ENCODE measurements at places on chromosomes 1 and 21.

DNA sequence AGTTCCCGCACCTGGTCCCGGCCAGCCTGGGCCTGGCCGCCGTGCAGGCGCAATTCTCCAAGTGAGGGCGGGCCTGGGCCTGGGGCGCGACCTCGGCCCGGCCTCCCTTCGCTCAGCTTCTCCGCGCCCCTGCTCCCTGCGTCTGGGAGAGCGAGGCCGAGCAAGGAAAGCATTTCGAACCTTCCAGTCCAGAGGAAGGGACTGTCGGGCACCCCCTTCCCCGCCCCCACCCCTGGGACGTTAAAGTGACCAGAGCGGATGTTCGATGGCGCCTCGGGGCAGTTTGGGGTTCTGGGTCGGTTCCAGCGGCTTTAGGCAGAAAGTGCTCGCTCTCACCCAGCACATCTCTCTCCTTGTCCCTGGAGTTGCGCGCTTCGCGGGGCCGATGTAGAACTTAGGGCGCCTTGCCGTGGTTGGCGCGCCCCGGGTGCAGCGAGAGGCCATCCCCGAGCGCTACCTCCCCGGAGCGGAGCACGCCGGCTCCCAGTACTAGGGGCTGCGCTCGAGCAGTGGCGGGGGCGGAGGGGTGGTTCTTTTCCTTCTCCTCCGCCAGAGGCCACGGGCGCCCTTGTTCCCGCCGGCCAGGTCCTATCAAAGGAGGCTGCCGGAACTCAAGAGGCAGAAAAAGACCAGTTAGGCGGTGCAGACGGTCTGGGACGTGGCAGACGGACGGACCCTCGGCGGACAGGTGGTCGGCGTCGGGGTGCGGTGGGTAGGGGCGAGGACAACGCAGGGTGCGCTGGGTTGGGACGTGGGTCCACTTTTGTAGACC is 1.2 kb downstream of the OLIG1 start:
- H3K36me3 ChIP-seq, result no peaks in the 10 kb centered on the region
- peaks cover 6% of the 10 kb centered on the region for H3K4me1 ChIP-seq
- no peak for DNase-seq

DNA sequence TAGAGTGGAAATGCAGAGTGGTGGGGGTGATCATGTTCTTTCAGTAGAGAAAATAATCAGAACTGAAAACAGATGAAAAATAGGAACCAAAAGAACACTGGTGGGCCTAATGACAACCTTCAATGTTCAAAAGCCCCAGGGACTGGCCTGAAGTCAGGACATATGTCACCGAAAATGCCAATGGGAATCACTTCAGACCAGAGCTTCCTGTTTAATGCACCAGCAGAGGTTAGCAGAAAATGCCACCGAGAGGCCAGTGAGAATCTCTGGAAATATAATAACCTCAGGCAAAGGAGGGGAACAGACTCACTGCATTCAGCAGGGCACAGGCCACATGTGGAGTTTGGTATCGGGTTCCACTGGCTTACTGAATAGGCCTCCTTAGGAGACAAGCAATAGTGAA is 15.9 kb upstream of the CD58 start:
- H3K27ac ChIP-seq, result no peak overlapping the region
- no peak overlapping the region for H3K4me3 ChIP-seq
- H3K36me3 ChIP-seq, result no peaks in the 10 kb centered on the region
- DNase-seq, result no peak

- H3K4me3 ChIP-seq, result no peak overlapping the region
- H3K27ac ChIP-seq, result no peak overlapping the region
- H3K27me3 ChIP-seq, result no peaks in the 10 kb centered on the region
- no peak for DNase-seq
- H3K36me3 ChIP-seq, result peaks cover 29% of the 10 kb centered on the region
Measured at GRCh38 chr1:246629976-246630375, 63.7 kb downstream of the CNST start.

DNA sequence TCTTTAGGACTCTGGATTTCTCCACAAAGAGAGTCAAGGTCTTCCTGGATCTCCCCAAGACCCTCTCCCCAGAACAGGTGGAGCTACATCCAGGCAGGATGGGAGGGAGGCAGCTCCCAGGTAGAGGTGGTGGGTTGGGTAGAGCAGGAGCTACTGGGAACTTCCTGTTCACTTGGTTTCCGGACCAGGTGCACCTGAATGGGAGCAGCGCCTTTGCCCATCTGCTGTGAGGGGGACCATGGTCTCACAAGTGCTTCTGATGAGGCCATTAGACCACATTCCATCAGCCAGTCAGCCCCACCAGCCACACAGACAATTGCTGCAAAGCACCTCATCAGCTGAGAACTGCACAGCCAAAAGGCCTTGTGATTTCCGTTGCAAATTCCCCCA is 188.8 kb downstream of the MATN1 start:
- no peak for DNase-seq
- no peak overlapping the region for H3K4me3 ChIP-seq
- H3K27me3 ChIP-seq, result peaks cover 5% of the 10 kb centered on the region

DNA sequence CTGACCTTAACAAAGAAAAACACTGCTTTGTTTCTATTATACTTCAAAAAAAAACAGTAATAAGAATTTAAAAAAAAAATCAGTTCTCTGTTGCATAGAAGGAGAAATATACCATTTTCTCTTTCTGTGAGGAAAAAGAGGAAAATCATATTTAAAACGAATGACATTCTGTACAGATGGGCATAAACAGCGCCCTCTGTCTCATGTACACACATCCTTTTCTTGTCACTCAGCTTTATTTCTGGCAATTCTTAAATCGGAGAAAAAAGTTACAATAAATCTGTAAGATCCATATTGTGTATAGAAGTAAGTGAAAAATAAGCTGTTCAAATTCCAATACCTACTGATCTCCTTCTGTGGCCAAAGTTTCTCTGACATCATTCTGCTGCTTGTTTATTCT is 245.4 kb downstream of the SMYD3 start:
- H3K36me3 ChIP-seq, result no peaks in the 10 kb centered on the region
- H3K27me3 ChIP-seq, result no peaks in the 10 kb centered on the region
- H3K27ac ChIP-seq, result no peak overlapping the region
- no peak overlapping the region for H3K4me3 ChIP-seq
- no peak for DNase-seq

DNA sequence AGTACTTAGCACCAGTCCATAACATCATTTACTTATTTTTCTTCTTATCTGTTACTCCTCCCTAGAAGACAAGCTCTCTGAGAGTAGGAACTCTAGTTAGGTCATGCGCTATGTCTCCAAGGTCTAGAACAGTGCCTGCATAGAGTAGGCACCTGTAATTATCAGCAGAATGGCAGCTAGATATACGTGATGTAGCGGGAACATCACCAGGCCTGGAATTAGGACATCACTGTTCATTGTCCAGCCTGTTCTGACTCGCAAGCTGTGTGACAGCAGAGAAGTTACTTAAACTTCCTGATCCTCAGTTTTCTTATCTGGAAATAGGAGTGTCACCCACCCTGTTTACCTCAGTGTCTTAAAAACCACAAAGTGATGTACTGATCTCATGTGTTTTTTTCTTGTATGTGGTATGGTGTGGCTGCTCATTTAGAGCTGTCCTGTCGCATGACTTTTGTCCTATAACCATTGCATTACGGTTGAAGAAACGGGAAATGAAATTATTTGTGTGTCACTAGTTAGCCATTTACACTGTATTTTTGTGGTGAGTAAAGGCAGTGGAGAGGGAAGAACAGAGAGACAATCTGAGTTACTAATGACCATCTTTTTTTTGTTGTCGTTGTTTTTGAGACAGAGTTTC is 37.1 kb upstream of the EXO1 start:
- DNase-seq, result no peak
- H3K27ac ChIP-seq, result no peak overlapping the region
- H3K27me3 ChIP-seq, result no peaks in the 10 kb centered on the region
- H3K4me3 ChIP-seq, result no peak overlapping the region

DNA sequence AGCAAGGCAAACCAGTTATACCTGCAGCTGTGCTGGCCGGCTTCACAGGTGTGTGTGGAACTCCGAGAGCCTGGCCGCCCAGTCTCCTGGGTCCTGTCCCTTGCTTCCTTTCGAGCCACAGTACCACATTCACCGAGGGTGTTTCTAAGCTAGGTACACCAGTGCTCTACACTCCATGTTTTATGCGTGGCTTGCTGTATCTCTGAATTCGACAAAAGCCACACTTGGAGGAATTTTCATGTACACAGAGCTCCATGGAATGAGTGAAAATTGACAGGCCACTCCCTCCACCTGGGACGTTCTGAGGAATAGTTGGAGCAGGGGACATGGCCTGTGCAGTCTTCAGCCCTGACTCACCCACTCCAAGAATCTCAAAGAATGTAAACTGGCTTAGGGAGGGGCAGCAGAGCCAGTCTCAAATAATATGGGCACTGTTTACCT is 14.0 kb downstream of the ETS2 start:
- no peak for DNase-seq
- H3K4me3 ChIP-seq, result no peak overlapping the region
- H3K4me1 ChIP-seq, result peaks cover 2% of the 10 kb centered on the region

GRCh38 chr1:152481869-152482664 is 28.5 kb upstream of the LCE5A start:
- H3K36me3 ChIP-seq, result no peaks in the 10 kb centered on the region
- peaks cover 6% of the 10 kb centered on the region for H3K4me1 ChIP-seq
- DNase-seq, result no peak
- H3K27ac ChIP-seq, result no peak overlapping the region
- H3K4me3 ChIP-seq, result no peak overlapping the region

- peaks cover 4% of the 10 kb centered on the region for H3K27me3 ChIP-seq
- H3K4me1 ChIP-seq, result no peaks in the 10 kb centered on the region
- H3K36me3 ChIP-seq, result peaks cover 3% of the 10 kb centered on the region
- no peak overlapping the region for H3K4me3 ChIP-seq
- no peak overlapping the region for H3K27ac ChIP-seq
Measured at GRCh38 chr1:92240034-92240433, 22.3 kb downstream of the C1orf146 start.

- no peak overlapping the region for H3K27ac ChIP-seq
- H3K4me3 ChIP-seq, result no peak overlapping the region
- H3K36me3 ChIP-seq, result no peaks in the 10 kb centered on the region
Measured at GRCh38 chr21:32468681-32469111, 56.2 kb downstream of the EVA1C start.

- no peaks in the 10 kb centered on the region for H3K27me3 ChIP-seq
- no peak for DNase-seq
- H3K4me3 ChIP-seq, result no peak overlapping the region
- peaks cover 28% of the 10 kb centered on the region for H3K4me1 ChIP-seq
- H3K36me3 ChIP-seq, result peaks cover 4% of the 10 kb centered on the region
- peak overlapping the region; percentile 26 for H3K27ac ChIP-seq
Measured at GRCh38 chr1:54312796-54313316, 93.3 kb downstream of the SSBP3 start.

GRCh38 chr1:167344615-167345385 is 124.1 kb downstream of the POU2F1 start:
- no peaks in the 10 kb centered on the region for H3K27me3 ChIP-seq
- no peak overlapping the region for H3K4me3 ChIP-seq
- peaks cover 4% of the 10 kb centered on the region for H3K4me1 ChIP-seq
- no peaks in the 10 kb centered on the region for H3K36me3 ChIP-seq
- no peak overlapping the region for H3K27ac ChIP-seq
- DNase-seq, result no peak

DNA sequence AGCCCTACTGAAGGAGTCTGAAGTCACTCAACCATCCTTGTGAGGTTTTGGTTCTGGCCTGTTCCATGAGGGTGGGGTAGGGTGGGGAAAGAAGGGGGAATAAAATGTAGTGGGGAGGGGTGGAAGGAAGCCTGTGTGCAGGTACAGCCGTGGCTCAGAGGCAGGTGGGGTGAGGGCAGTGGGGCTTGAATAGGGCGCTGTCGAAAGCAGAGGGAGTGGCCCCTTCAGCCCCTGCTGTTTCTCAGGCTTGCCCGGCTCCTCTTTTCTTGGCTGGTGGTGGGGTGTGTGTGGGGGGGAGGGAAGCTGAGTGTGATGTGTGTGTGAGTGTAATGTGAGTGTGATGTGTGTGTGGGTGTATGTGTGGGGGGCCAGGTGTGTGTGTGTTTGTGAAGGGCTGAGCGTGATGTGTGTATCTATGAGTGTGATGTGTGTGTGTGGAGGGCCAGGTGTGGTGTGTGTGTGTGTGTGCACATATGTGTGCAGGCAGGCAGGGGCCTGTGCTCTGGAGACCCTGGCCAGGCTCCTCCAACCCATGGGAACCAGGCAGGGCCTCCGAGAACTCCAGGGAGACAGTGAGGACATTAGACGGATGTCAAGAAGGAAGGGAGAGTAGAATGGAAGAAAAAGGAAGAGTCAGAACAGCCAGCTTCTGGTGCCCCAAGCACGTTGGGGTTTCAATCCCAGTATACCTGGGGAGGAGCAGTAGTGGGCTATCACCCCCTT is 9.0 kb downstream of the SOX13 start:
- H3K4me1 ChIP-seq, result peaks cover 1% of the 10 kb centered on the region
- peaks cover 15% of the 10 kb centered on the region for H3K27me3 ChIP-seq
- H3K27ac ChIP-seq, result no peak overlapping the region
- no peaks in the 10 kb centered on the region for H3K36me3 ChIP-seq
- H3K4me3 ChIP-seq, result no peak overlapping the region

GRCh38 chr1:155499263-155499662 is 63.3 kb downstream of the ASH1L start:
- peaks cover 14% of the 10 kb centered on the region for H3K4me1 ChIP-seq
- no peaks in the 10 kb centered on the region for H3K27me3 ChIP-seq
- no peak overlapping the region for H3K4me3 ChIP-seq
- DNase-seq, result no peak
- no peak overlapping the region for H3K27ac ChIP-seq

- no peaks in the 10 kb centered on the region for H3K36me3 ChIP-seq
- DNase-seq, result no peak
- peaks cover 5% of the 10 kb centered on the region for H3K4me1 ChIP-seq
Measured at GRCh38 chr21:31874812-31875212, 2.0 kb downstream of the HUNK start.

GRCh38 chr1:155011437-155012025 is 8.9 kb downstream of the ZBTB7B start:
- H3K27ac ChIP-seq, result peak overlapping the region; percentile 91
- DNase-seq, result no peak
- H3K4me3 ChIP-seq, result peak overlapping the region; percentile 98
- peaks cover 58% of the 10 kb centered on the region for H3K36me3 ChIP-seq
- no peaks in the 10 kb centered on the region for H3K27me3 ChIP-seq

DNA sequence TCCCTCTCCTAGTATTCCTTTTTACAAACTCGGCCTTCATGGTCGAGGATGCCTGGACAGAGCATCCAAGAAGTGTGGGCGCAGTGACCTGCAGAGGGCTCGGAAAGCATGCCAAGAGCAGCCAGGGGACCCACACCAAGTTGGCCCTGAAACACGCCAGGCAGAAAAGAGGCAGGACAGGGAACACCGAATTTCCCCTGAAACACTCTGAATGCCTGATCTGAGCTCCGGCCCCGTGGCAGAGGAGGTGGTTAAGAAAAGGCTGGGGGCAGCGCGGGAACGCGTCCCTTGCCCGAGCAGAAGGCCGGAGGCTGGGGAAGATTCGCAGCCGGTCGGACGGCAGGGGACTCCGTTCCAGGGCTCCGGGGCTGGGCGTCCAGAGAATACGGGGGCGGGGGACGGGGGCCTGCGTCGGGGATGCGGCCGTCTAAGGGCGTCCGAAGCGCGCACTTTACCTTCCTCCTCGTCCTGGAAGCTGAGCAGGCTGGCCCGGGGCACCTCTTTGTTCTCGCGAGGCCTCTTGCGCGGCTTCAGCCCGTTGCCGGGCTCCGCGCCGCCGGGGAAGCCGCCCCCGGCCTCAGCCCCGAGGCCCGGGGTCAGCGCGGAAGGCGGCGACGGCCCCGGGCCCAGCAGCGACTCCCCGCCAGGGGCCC is 558 bp downstream of the PAXBP1 start:
- H3K4me1 ChIP-seq, result peaks cover 55% of the 10 kb centered on the region
- H3K36me3 ChIP-seq, result peaks cover 40% of the 10 kb centered on the region
- peak overlapping the region; percentile 98 for H3K4me3 ChIP-seq
- no peak for DNase-seq

Measured in T-helper 2 cell treated with Interferon-gamma antibody and Interleukin-4, amounts not matched to agents 5 μg/mL and 100 μg/mL, for 36 hours (primary cell).